ENCODE measurements at places on chromosomes 4 and X.

DNA sequence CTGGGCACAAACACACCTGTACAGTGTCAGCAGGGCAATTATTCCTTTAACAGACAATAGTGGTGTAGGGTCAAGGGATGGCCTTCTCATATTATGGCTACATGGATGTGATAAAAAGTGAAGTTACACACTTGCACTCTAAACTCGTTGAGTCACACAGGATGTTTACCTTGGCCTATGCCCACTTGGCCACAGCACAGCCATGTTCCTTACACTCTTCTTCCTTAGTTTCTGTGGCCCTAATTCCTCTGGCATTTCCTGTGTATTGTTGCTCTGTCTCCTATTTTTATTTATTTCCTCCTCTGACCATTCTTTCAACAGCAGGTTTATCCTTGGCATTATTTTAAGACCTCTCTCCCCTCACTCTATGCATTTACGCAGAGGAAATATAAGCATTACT, 86.8 kb upstream of the NPFFR2 start:
- no peak for DNase-seq

- no peak for DNase-seq
Observed at GRCh38 chr4:184889666-184890335, 64.0 kb upstream of the ACSL1 start.

DNA sequence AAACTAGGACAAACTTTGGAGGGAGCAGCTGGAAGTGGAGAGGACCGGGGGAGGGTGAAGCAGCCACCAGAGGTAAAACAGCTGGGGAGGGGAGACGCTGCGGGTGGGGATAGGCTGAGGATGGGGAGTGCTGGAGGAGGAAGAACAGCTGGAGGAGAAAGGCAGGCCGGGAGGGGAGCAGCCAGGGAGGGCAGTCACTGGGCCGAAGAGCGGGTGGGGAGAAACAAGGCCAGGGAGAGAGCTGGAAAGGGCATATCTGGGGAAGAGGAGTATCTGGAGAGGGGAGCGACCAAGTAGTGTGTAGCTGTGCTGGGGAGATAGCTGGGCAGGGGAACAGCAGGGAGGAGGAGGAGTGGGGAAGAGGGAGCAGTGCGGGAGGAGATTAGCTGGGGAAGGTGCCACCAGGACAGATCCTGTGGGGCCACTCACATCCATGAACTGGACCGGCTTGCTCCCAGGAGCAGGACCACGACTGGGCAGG, 2.7 kb downstream of the SLC38A5 start:
- no peak for DNase-seq

- no peak for DNase-seq
Observed at GRCh38 chr4:151857368-151857767, 96.6 kb upstream of the GATB start.

GRCh38 chr4:153087671-153088194, 116.5 kb upstream of the TRIM2 start:
- no peak for DNase-seq

DNA sequence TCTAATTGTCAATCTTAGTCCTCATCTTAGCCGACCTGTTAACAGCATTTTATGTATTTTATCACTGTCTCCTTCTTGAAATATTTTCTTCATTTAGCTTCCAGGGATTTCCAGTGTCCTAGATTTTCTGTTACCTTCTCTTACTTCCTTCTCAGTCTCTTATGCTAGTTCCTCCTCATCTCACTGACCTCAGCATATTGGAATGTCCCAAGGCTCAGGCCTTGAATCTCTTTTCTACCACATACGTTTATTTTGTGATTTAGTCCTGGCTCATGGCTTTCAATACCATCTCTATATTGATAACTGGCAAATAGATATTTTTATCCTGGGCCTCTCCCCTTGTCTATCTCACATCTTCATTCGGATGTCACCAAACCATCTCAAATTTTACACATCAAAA, 61.1 kb downstream of the IQCM start:
- no peak for DNase-seq

GRCh38 chr4:148067301-148067916, 335.5 kb downstream of the ARHGAP10 start:
- no peak for DNase-seq
